ENCODE measurements at places on chromosomes 12 and 14. TPM values are rescaled to one million over a fixed set of nuclear protein-coding genes. Genes with fewer than 3 reads are reported as not detected.

Gene VDR
- total RNA-seq = 9.8 TPM

DNA sequence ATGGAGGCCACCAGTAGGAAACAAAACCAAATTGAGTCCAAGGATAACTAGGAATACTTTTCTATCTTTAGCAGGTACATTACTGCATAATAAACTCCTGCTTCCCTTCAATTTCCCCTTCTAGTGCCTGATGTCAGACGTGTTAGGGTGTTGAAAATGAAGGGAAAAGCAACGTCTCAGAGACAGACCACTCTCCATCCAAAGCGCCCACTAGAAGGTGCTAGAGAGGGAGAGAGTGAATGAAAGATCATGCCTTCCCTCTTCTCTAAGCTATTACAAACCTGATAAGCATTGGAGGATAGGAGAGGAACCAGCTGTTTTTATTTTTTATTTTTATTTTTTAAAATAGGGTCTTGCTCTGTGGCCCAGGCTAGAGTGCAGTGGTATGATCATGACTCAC, 64.1 kb downstream of the ZNF641 start:
- H3K27me3 ChIP-seq = no peaks in the 10 kb centered on the region
- no peak overlapping the region for H3K4me3 ChIP-seq
- no peaks in the 10 kb centered on the region for H3K4me1 ChIP-seq
- no peaks in the 10 kb centered on the region for H3K36me3 ChIP-seq
- DNase-seq = no peak

DNA sequence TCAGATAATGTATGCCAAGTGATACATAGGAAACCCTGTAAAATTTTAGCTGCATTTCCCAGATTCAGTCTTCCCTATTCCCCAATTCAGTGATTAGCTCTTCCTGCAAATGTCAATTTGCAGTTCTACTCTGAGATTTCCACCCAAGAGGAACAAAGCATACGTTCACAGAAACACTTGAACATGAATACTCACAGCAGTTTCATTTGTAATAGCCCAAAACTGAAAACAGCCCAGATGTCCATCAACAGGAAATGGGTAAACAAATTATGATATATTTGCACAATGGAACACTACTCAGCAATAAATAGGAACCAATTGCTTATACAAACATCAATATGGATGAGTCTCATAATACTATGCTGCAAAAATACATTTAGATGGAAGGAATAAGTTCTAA, 194.2 kb downstream of the GXYLT1 start:
- no peak for DNase-seq
- H3K4me1 ChIP-seq = no peaks in the 10 kb centered on the region
- no peak overlapping the region for H3K27ac ChIP-seq
- no peaks in the 10 kb centered on the region for H3K27me3 ChIP-seq

DNA sequence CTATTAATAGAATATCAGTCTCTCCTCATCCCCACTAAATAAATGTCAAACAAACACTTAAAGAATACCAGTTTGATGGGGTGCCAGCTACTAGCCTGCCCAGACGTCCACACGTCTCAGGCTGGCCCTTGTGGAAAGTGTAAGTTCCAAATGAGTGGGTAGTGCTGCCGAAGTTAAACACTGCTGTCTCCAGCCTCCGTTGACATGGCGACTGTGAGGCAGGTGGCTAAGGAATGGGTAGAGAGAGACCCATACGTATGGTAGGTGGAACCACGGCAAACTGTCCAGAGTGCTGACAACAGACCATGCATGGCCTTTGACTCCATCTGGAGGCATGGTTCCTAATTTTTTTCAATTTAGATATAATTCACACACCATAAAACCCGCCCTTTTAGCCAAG, 37.9 kb downstream of the PITPNM2 start:
- H3K27ac ChIP-seq = no peak overlapping the region
- H3K27me3 ChIP-seq = no peaks in the 10 kb centered on the region
- DNase-seq = no peak
- H3K4me1 ChIP-seq = peaks cover 6% of the 10 kb centered on the region
- peaks cover 6% of the 10 kb centered on the region for H3K36me3 ChIP-seq
